ENCODE measurements at places on chromosomes 1 and 21.
A peak's percentile ranks its signal among the peaks of the same experiment; 100 is the strongest.

DNA sequence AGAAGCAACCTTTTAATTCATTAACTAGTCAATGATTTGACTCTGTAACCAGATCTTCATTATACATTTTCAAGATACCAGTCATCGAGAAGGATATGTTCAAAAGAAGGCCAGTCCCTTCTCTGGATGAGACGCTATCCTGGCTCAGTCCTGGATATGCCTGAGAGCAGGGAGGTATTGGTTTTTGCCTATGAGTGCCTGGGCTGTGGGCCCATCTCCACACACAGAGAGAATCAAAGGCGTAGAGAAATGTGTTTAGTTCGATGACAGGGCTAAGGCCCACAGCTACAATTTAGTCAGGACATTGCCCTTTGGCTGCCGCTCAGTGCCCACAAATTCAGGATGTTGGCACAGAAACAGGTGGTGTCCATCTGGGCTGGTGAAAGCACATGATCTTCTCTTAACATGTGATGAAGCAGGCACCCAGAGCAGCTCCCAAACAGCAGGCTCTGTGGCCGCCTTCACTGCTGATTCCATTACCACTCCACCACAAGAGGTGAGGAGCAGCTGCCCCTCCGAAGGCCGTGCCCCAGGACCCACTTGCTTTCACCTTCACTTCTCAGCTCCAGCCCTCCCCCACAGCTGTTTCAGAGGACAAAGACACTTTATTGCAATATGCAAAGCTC lies 24.7 kb downstream of the ACKR1 start:
- DNase-seq = no peak

DNA sequence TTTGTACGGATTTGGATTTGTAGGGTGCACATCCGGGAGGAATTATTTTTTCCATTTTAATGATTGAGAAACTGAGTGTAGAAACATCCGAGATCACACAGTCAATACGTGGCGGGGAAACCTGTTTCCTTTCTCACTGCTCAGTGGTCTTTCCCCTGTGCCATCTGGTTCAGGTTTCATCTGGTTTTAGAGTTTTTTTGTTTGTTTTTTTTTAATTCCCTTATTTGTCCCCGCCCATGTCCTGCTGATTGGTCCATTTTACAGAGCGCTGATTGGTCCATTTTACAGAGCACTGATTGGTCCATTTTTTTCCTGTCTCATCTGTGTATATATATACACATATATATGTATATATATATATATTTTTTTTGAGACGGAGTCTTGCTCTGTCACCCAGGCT lies 6.0 kb downstream of the TRPM2 start:
- no peak for DNase-seq

GRCh38 chr1:117630423-117630998 lies 24.7 kb downstream of the TENT5C start:
- no peak for DNase-seq

- peak; percentile 55 for DNase-seq
Observed at GRCh38 chr1:31064718-31065309, 703 bp downstream of the PUM1 start.

DNA sequence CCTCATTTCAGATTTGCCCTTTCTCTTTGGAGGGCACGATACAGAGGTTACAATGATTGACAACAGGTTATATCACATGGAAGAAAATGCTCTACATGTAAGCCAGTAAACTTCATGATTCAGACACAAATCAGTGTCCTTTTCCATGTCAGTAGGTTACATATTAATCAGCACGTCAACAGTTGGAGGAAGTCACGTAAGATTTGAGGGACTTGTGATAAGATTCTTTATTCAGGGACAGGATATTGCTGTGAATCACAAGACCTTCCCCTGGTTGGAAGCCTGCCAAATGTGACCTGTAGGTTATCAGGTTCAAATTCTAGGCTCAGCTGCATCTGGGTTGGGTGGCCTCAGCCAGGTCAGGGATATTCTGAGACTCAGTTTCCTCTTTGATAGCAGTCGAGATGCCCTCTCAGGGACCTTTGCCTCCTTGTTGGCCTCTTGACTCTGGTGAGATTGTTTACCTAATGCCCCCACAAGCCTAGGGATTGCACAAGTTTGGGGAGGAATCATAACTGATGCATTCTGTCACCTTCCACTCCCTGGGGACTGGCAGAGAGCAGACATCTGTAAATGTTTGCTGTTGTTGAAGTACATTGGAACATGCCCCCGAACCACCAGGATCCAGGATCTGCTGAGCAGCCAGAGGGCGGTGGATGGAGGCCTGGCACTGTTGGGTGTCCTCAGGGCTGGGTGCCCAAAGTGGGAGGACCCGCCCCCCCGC lies 31.9 kb downstream of the SERINC2 start:
- peak; percentile 74 for DNase-seq

DNA sequence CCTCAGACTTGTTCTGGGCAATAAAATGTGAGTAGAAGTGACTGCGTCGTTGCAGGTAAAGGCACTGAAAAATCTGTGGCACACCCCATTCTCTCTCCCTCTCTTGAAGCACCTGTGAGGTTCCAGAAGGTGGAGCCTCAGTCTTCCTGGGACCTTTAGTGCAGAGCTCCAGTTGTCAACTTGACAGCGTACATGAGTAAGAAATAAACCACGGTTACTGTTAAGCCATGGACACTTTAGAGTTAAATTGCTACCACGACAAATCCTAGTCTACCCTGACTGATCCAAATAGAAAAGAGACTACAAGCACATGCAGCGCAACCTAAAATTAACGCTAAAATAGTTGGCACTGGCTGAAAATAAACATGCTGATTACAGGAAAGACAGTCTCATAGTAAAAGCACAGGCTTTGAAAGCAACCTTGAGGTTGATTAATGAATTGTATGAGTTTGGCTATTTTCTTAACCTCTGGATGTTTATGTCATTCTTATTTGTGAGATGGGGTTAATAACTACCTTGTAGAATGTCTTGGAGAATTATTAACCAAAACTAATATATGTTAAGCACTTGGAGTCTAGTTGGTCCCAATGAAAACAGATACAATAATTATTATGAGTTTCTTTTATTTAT lies 93.0 kb upstream of the PLPPR4 start:
- DNase-seq = no peak

DNA sequence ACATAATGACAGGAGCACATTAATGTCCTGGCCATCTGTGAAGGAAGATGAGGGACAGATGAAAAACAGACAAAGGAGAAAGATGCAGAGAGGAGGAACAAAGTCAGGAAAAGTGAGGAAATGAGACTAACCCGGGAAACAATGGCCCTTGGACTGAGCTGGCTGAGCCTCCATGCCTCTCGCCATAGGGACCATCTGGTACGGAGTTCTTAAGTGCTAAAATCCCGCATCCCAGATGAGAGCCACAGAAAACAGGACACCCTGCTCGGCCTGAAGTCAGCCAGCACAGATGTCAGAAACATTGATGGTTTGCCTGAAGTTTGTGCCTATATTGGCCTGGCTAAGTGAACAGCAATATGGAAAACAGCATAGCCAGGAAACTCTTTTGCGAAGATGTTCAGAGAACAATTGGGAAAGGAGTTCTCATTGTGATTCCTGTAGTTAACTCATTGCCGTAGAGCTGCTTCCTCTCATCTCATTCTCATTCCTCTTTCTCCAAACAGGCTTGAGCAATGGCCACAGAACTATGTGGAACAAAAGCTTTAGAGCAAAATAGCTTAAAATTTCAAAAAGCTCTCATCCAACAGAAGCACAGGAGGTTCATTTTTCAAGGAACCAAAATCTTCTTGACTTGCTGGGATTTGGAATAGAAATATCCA lies 96.6 kb downstream of the ASTN1 start:
- no peak for DNase-seq

GRCh38 chr1:177432897-177433296 lies 262.1 kb downstream of the BRINP2 start:
- DNase-seq = peak; percentile 8

GRCh38 chr1:115166531-115167091 lies 77.3 kb upstream of the TSPAN2 start:
- no peak for DNase-seq

Measured in NB4 (cell line).